ENCODE measurements at places on chromosomes 7 and 10.

- DNase-seq, result no peak
Measured at GRCh38 chr7:122719010-122719578, 16.4 kb upstream of the RNF148 start.

DNA sequence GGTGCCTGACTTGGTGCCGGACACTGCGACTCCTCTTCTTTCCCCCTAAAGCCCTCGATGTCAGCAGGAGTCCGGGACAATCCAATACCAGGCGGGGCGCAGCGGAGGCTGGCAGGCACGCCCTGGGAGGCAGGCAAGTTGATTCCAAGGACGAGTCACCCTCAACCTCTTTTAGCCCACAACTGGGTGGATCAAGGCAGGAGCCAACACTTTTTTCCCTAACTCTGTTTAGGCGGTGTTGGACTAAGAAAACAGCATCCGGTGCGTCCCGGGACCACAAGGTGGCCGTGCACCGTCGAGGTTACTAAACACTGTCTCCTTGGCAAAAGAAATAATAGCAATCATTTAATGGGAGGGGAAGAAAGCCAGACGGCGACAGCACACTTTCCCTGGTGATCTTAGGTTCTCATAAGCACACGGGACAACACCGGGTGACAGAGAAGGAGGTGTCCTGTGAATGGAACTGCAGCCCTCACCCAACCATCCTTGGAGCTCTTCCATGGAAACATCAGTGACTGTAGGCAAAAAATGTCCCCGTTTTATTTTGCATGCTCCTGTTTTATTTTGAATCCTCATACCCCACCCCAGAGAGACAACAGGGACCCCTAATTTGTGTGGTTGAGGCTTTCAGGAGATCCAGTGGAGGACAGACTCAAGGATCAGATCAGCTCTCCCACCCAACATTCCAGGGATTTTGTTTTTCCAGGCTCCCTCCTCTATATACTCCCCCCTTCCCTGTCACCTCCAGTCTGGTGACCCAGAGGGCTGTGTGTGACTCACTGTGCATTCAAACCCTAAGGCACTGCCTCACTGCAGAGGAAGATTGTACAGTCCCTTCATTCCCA is 1.3 kb upstream of the CALCR start:
- no peak for DNase-seq

GRCh38 chr10:4159173-4159572 is 374.2 kb upstream of the KLF6 start:
- no peak for DNase-seq

DNA sequence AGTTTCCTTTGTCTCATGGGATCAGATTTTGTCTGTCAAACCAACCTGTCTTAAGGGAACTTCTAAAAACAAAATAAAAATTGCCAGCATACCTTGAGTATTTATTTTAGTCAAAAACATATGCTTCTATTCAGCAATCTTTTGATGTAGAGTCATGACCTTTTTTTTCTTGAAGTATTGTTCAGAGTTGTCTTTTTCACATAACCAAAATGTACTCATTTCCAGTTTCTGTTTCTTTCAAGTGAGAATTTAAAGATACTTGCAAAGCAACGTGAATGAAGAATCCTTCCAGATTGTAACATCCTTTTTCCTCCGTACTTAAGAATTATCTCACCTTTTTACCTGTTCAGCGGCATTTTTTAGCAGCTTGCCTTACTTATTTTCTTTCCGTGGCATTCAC is 37.8 kb downstream of the GNAI1 start:
- DNase-seq, result no peak

GRCh38 chr7:136086712-136087111 is 109.6 kb upstream of the MTPN start:
- DNase-seq, result no peak

DNA sequence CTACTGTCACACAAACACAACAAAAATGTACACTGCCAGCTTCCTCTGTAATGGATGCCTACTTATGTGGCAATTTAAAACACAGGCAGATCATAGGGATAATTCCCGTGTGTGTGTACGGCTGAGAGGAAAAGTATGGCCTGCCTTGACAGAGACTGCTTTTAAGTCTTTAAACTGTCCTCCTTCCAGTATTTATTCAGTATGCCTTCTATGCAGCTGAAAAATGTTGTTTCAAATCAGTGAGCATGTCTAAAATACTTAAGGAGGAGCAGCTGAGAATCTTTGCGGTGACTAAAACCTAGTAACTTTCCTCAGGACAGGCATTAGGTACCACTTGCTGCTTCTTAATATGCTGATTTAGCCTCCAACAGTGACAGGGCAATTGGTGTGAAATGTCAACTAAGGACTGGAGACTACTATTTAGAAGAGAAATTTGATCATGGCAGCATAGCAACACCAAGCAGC is 126.3 kb downstream of the CACNA2D1 start:
- DNase-seq, result no peak

DNA sequence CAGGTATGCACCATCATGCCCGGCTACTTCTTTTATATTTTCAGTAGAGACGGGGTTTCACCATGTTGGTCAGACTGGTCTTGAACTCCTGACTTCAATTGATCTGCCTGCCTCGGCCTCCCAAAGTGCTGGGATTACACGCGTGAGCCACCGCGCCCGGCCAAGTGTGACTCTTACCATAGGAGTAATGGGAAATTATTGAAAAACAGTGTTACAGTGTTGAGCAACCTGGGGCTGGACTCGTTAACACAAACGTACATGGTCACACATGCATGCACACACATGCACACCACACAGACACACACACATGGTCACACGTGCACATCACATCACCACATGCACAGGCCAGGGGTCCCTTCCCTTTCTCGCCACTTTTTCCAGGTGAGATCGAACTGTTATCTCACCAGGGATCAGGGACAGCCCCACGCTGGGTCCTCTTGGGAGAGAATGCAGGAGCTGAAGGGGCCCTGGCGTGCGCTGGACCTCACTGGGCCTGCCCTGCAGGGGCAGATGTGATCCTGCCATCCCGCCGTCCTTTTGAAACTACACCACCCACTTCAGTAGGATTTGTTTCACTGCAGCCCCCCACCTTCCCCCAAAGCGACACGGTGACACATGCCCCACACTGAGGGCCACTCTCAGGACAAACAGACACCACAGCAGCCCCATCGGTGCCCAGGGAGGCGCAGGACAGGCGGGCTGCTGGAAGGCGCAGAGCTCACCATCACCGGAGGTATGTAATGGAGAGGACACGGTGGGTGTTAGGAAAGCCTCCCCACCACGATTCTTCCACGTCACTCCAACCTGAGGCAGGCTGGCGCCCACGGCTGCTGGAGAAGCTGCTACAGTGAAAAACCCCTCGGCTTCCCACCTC is 10.2 kb downstream of the RADIL start:
- no peak for DNase-seq

DNA sequence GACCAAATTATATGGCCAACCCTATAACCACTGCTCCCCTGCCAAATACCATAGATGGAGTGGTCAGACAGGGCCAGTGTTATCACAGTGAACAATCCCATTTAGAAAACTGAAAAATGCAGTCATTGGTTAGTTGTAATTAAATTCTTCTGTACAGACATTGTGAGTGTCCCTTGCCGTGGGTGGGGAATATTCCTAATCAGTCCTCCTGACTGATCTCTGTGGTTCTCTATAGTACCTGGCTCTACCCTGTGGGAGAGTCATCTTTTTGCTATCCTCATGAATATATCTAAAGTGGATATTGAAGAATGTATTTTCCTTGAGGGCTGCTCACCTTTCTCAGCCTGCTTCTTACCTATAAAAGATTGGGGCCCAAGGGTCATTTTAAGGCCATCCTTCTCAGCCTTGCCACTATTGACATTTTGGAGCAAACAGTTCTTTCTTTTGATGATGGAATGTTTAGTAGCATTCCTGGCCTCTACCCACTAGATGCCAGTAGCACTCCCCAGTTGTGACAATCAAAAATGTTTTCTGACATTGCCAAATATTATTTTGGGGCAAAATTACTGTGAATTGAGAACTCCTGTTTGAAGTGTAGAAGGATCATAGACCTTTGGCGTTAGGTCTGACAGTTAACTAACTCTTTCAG is 110.2 kb downstream of the MAPK8 start:
- DNase-seq, result no peak

- DNase-seq, result no peak
Measured at GRCh38 chr10:341081-341740, 206.0 kb downstream of the ZMYND11 start.

- no peak for DNase-seq
Measured at GRCh38 chr10:17348501-17349349, 105.7 kb downstream of the ST8SIA6 start.

GRCh38 chr7:80748363-80749042 is 110.1 kb downstream of the CD36 start:
- no peak for DNase-seq

DNA sequence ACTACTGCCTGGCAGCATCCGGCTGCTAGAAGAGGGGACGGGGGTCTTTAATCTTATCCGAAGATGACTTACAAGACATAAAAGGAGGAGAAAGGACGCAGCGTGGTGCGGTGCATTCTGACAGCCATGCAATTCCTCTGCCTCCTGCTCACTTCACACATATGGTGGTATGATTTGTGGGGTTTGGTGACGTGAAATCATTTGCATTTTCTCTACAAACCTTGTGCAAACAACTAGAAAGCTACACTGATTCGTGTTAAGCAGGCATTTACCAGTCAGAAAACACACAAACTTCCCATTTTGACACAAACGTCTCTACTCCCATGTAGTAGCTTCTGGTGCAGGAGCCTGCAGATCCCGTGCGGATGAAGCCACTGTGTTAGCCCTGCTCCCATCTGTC is 6.8 kb upstream of the TCERG1L start:
- no peak for DNase-seq

DNA sequence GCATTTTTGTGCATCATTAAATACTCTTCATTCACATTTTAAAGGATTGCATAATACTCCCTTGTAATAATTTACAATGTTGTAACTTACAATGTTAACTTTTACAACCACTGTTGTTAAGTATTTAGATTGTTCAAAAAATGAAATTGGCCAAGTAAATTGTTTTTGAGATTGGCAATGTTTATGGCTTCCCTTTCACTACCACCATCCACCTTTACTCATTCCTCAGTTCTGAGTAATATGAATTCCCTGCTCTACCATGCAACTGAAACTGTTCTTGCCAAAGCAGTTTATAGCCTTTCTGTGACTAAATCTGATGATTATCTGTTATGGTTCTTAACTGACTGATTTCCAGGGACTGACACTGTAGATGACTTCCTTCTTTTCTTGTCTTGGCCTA is 80.5 kb upstream of the TMEM106B start:
- no peak for DNase-seq

DNA sequence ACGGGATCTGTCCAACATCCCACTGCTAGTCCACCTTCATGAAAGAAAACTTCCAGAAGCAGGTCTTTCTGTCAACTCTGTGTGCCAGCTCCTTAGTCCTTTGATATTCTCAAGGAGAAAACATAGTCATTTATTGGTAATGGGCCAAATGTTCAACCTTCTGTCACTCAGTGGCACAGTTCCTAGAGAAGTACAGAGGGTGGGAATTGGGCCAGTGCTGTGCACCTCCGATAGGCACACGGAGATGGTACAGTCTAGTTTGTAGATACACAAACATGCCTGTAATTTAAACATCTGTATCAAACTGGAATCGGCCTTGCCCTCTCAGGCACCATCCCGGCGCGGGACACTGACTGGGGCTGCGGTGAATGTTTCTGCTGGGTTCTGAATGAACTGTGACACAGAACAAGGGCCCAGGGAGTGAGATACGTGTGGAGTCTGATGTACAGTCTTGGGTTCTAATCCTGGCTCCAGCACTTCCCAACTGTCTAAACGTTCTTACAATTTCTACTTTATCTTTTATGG is 213.9 kb upstream of the SHH start:
- no peak for DNase-seq

DNA sequence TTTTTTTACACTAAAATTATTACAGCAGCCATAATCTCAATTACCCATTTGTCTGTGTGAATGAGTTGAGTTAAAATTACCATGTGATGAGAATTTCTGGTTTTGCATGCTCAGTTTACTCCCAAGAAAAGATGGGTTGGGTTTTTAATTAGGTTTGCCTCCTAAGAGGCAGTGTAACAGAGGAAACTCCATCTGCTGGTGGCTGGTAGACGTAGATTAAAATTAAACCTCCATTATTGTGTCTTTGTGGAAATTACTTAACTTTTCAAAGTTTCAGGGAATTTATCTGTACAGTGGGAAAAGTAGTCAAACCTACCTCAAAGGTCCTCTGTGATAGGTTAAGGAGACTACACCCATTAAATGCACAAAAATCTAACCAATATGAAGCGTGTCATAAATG is 954.2 kb downstream of the PCDH15 start:
- no peak for DNase-seq

- DNase-seq, result no peak
Measured at GRCh38 chr7:110591341-110591740, 499.6 kb upstream of the LRRN3 start.

GRCh38 chr10:86775870-86776180 is 19.4 kb downstream of the BMPR1A start:
- no peak for DNase-seq

GRCh38 chr10:57849691-57850357 is 417.9 kb downstream of the IPMK start:
- no peak for DNase-seq

DNA sequence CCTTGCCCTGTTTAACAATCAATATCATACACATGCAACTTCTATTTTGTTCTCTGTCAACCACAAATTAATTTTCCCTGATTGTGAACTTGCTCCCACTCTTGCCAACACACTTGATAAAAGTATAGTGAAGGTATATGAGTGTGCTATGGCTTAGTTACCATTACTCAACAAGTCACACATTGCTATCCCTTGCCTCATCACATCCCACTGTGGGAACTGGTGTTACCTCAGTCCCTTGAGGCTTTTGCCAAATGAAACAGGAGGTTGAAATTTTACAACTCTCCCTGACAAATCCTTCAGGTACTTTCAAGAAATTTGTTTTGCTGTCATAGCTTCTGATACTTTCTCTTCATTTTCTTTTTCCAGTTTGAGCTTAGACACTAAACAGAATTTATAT is 472.5 kb upstream of the SEMA3D start:
- DNase-seq, result no peak

GRCh38 chr7:42189535-42189934 is 47.5 kb downstream of the GLI3 start:
- no peak for DNase-seq

DNA sequence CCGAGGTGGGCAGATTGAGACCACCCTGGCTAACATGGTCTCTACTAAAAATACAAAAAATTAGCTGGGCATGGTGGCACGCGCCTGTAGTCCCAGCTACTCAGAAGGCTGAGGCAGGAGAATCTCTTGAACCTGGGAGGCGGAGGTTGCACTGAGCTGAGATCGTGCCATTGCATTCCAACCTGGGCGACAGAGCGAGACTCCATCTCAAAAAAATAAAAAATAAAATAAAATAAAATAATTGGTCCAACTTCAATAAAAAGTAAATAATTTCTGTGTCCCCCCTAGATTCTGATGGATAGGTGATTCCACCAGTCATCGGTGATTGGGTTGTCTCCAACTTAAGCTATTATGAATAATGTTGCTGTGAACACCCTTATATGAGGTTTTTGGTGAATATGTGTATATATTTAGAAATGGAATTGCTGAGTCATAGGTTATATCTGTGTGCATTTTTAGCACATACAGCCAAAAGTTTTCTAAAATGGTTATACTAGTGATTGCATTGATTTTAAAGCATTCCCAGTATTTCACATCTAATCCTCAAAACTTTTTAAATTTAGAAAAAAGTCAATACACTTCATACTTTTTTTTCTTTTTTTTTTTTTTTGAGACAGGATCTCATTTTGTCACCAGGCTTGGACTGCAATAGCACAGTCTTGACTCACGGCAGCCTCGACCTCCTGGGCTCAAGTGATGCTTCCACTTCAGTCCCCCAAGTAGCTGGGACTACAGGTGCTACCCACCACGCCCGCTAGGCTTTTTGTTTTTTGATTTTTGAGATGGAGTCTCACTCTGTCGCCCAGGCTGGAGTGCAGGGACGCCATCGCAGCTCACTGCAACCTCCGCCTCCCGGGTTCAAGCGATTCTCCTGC is 13.7 kb upstream of the SRPK2 start:
- no peak for DNase-seq
